OCI-M1 (cell line): ENCODE measurements at places on chromosomes 3 and 15.

- DNase-seq, result no peak
Measured at GRCh38 chr3:184785890-184786279, 26.1 kb upstream of the VPS8 start.

DNA sequence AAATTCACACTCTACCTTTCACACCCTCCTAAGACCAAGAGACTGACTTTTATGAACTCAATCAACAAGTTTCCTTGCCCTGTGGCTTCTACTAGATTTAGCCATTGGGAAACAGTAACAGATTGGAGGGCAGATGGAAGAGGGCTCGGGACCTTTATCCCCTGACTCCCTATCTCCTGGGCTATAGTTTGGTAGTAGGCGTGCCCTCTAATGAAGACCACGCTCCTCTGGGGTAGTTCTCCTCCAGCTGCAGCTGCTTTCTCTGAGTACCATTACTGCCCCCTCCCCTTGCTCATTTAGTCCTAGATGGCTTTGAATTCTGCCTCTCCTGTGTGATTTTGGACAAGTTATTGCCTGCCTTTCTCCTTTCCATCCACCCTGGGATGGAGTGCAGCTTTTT, 33.3 kb downstream of the FMN1 start:
- no peak for DNase-seq

GRCh38 chr3:183210341-183210740, 42.7 kb upstream of the B3GNT5 start:
- DNase-seq, result peak; percentile 41

GRCh38 chr3:171200052-171200749, 173.7 kb upstream of the SLC2A2 start:
- no peak for DNase-seq

GRCh38 chr15:70038730-70039392, 58.9 kb downstream of the TLE3 start:
- DNase-seq, result no peak

DNA sequence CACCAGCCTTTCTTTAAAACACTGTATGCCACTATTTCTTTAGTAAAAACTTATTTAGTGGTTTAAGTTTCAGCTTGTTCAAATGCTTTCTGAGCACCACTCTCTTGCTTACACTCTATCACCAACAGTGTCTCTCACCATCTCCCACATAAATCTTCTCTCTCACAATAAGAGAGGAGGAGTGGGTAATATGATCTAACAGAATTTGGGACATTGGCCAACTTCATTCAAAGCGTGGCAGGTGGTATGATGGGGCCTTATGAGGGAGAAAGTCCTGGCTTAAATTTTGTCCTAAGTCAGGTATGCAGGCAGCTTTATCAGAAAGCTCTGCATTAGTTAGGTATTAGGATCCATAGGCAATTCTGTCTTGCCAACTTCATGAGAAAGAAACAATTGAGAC, 1132.5 kb downstream of the TUSC7 start:
- DNase-seq, result no peak

DNA sequence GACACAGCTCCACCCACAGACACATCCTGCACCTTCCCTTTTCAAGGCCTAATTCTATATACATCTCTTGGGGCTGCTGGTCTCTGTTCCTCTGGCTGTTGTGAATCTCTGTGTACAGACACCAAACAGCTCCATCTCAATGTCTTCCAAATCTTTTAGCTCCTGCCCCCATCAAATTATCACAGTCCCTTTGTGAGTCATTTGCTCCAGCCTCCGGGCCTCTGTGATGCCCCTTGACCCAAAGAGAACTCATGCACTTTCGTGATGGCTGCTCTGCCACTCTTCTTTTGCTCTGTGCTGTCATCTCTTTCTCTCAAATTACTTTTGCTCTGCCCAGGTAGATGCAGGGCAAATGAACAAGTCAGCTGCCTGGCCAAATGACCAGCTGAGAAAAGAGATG, 369.0 kb upstream of the CDIN1 start:
- no peak for DNase-seq

GRCh38 chr3:115996420-115997108, 373.3 kb downstream of the GAP43 start:
- no peak for DNase-seq

- DNase-seq, result no peak
Measured at GRCh38 chr15:92886042-92886537, 14.0 kb upstream of the CHD2 start.

DNA sequence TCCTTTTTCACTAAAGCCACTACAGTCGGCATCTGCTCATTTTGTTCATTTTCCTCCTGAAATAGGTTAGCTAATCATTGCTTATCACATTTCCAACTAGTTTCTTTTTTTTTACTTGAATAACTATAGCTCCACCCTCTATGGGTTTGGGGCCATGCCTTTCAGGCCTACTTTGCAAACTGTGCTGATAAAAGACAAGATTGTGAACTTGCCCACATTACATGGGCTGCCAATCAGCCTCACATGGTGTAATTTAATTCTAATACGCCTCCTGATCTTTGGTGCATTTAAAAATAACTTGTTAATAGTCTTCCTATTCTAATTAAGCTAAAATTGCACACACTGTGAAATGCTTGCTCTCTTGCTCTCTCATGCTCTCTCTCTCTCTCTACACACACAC, 90.5 kb downstream of the TGFBR2 start:
- peak; percentile 73 for DNase-seq
